ENCODE measurements at places on chromosomes 4 and X.

- peak; percentile 1 for DNase-seq
Observed at GRCh38 chrX:17154001-17154400, 207.5 kb downstream of the REPS2 start.

- no peak for DNase-seq
Observed at GRCh38 chr4:8320386-8320750, 50.8 kb downstream of the HTRA3 start.

- DNase-seq: no peak
Observed at GRCh38 chr4:150982557-150983233, 32.4 kb downstream of the LRBA start.

DNA sequence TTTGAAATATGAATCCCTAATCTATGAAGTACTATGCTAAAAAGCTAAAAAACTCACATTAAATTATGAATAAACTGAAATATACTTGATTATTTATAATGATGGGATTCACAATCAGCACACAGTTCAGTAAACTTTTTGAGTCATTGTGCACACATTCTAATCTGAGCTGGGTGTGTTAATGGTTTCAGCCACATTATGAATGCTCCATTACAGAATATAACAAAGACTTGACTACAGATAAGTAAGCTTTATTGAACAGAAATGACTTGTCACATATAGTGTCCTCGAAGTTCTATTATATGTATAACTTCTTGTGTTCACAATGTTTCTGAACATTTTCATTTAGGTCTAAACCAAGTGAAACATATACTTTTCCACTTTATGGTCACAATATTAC lies 1649.9 kb upstream of the IGFBP7 start:
- DNase-seq: no peak

GRCh38 chrX:151977009-151977408 lies 2.5 kb upstream of the GABRE start:
- peak; percentile 47 for DNase-seq

- peak; percentile 17 for DNase-seq
Observed at GRCh38 chr4:111283066-111283677, 660.3 kb upstream of the PITX2 start.

GRCh38 chrX:97909245-97909644 lies 1025.5 kb downstream of the RPA4 start:
- DNase-seq: no peak

DNA sequence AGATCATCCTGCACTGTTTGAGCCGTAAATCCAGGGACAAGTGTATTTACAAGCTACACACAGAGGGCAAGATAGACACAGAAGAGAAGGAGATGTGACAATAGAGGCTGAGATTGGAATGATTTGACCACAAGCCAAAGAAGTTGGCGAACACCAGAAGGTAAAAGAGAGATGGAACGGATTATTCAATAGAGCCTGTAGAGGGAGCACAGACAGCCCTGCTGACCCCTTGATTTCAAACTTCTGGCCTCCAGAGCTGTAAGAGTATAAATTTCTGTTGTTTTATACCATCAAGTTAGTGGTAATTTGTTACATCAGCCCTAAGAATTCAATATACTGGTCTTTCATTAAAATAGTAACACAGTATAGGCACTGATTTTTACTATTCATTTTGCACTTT lies 447.8 kb downstream of the FAT4 start:
- peak; percentile 5 for DNase-seq

DNA sequence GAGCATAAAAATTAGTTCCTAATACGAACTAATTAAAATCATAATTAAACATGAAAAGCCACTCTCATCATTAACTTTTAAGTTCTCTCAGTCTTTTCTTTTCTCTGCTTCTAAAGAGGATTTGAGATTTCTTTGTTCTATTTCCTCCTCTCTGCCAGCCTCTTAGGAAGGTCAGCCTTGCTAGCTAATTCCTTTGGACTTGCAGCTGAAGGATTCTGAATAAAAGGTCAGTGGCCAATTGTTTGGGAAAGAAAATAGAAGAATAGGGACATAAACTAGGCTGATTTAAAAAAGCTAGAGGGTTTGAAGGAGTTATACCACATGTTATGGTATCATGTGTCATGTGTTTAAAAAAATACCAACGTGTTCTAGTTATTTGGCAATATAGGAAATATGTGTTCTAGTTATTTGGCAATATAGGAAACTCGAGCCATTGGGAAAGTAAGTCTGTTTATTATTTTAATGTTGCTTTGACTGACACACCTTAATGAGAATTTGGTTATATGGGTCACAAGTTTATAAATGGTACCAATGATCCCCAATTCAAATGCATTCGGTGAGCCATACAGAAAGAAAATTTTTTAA lies 1668.7 kb upstream of the PCDH7 start:
- DNase-seq: no peak

Data from RPMI7951 (cell line).